ENCODE measurements at places on chromosomes 7 and 10. TPM values are rescaled to one million over a fixed set of nuclear protein-coding genes. Genes with fewer than 3 reads are reported as not detected.

Gene DPP6
- total RNA-seq: 4.1 TPM

Gene HTR7
- 0.18 TPM for total RNA-seq

Gene PLAC9
- 137 TPM for total RNA-seq

Gene PON1
- 0.31 TPM for total RNA-seq

Gene LRRN3
- total RNA-seq: 10.1 TPM

Gene OR2A12
- total RNA-seq: not detected

Gene LRMDA
- 7.9 TPM for total RNA-seq

Gene SPAM1
- not detected for total RNA-seq

All from muscle of leg (tissue), 16 donors.